ENCODE measurements at places on chromosomes 4 and X.

GRCh38 chrX:118660085-118660484 is 67.3 kb upstream of the IL13RA1 start:
- DNase-seq: no peak

- DNase-seq: no peak
Observed at GRCh38 chr4:8130346-8131066, 28.1 kb downstream of the ABLIM2 start.

DNA sequence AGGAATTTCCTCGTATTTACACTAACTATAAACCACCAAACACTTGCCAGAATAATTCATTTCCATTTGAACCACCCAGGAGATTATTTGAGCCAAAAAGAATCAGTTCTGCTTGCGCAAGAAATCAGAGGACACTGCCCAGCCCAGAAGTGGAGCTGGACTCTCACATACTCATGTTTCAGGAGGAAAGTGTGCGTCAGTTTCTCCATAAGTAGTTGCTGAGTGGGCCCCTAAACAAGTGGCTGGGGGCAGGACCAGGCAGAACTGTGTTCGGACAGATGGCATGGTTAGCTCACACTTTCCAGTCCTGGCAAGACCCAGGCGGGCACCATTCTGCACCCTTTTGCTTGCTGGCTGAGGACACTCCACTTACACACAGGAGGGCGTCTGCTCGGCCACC is 38.8 kb downstream of the BTC start:
- no peak for DNase-seq

- no peak for DNase-seq
Observed at GRCh38 chr4:114267976-114268375, 288.5 kb upstream of the ARSJ start.

DNA sequence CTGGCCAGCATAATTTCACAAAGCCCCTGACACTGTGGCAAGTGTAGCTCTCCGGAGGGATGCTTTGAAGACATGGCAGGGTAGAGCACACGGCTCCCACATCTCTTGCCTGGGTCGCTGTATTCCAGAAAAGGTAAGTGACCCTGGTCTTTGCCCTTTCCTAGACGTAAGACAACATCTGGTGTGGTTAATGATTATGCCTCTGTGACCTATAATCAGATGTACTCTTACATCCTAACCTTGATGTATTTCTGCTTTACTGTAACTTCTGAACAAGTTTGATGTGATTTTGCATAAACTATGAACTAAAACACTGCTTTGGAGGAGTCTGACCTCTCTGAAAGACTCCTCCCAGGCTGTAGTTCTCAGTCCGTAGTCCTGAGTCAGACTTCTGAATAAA is 59.1 kb upstream of the ACSL1 start:
- DNase-seq: no peak

DNA sequence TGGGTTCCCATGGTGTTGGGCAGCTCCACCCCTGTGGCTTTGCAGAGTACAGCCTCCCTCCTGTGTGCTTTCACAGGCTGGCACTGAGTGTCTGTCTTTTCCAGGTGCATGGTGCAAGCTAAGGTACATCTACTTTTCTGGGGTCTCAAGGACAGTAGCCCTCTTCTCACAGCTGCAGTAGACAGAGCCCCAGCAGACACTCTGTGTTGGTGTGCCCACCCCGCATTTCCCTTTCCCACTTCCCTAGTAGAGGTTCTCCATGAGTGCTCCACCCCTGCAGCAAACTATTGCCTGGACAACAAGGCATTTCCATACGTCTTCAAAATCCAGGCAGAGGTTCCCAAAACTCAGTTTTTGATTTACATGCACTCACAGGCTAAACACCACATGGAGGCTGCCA is 143.0 kb downstream of the TECRL start:
- no peak for DNase-seq

DNA sequence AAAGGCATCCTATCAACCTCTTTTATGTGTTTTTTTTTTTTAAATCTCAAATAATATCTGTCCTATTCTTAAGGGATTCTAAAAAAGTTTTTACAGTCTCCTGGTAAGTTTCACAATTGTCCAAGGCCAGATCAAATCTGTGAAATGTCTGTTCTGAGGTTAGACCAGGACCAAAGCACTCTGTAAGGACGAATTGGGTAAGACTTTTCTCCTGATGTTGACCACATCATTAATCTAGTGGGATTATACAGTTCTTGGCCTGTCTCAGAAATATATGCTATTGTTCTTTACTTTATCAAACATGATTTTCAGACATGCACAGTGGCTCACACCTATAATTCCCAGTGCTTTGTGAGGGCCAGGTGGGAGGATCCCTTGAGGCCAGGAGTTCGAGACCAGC is 45.8 kb upstream of the TMEM131L start:
- DNase-seq: no peak

DNA sequence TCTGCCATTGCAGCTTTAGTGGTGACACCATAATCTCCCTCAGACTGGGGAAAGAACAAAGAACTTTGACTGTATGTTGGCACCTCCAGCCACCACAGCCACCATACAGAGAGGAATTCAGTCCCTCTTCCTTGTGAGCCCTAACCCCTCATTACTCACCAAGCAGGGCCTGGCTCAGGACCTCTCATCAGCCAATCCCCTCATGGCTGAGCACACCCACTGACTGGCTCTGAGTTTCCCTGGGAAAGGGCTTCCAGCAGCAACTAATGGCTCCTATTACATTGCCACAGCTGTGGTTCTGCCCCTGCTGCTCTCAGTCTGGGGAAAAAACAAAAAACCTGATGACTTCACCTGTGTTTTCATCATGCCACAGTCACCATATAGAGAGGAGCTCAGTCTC is 1482.6 kb downstream of the FAM133A start:
- DNase-seq: no peak

Measured in GM03348 (cell line).